Naive thymus-derived CD8-positive, alpha-beta T cell (primary cell): ENCODE measurements at places on chromosomes 1 and 21.

GRCh38 chr1:218433744-218434143 lies 88.6 kb downstream of the TGFB2 start:
- no peak for DNase-seq

GRCh38 chr1:233675893-233676292 lies 62.0 kb downstream of the KCNK1 start:
- no peak for DNase-seq

DNA sequence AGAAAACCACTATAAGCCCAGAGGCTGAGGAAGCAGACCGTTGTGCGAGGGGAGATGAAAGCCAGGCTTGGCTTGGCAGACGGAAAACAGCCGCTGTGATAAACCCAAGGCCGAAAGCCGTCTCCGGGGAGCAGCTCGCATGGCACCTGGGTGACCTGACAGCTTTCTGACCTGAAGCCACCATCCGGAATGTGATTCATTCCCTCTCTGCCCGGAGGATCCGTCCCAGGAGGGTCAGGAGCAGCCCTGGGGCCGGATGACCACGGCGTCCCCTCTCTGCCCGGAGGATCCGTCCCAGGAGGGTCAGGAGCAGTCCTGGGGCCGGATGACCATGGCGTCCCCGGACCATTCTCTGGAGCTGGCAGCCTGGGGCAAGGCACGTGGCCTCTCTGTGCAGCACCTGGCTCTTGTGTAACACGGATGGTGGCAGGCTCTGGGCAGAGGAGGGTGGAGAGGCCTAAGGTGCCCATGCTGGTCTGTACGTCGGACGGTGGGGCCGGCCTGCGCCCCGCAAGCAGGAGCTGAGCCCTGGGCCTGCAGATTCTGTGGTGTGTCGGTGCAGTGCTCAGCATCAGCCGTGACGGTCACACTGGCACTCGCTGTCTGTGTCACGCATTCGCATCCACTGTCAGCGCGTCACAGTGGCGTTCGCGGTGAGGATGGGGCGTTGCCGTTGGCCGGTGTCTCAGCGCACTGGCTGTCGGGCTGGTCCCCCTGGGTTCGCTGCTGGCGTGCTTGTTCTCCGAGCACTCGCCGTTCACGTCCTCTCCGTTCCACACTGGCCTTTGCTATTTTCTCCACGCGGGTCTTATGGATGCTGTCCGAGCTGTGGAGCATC lies 50.3 kb downstream of the SLX9 start:
- no peak for DNase-seq

GRCh38 chr21:46095814-46096595 lies 1.9 kb upstream of the COL6A2 start:
- no peak for DNase-seq

DNA sequence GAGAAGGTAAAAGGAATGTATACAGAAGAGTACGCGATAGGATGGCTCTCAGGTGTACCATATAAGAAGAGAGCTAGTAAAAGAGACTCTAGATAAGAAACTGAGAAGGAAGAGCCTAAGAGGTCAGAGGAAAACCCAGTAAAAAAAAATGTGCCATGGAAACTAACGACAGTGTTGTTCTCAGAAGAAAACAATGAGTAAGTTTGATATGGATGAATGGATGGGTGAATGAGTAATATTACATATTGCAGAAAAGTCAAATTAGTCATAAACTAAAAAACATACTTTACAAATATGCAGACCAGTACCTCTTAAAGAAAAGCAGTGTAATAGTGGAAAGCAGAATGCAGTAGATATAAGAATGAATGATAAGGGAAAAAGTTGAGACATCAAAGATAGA lies 316.2 kb downstream of the HMCN1 start:
- no peak for DNase-seq

DNA sequence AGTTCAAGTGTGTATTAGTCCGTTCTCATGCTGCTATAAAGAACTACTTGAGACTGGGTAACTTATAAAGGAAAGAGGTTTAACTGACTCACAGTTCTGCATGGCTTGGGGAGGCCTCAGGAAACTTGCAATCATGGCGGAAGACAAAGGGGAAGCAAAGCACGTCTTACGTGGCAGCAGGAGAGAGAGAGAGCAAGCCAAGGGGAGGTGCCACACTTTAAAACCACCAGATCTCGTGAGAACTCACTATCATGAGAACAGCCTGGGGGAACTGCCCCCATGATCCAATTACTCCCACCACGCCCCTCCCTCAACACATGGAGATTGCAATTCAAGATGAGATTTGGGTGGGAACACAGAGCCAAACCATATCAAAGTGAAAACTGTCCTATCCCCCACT lies 4.1 kb upstream of the MIS18A start:
- no peak for DNase-seq

DNA sequence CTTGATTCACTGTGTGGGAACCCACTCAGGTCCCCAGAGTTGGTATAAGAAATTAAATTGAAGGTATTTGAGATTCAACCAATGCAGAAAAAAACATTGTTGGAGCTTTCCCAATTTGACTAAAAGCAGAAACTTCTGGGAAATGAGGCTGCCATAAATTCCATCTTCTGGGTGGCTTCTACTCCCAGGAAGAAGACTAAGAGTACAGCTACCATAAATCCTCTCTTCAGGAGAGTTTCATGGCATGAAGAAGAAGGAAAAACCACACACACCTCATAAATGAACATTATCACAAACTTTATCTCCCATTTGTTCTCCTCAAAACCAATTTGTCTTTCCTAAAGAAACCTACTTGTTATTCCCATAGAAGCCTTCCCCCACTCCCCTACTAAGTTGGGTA lies 283.9 kb downstream of the DPYD start:
- no peak for DNase-seq

DNA sequence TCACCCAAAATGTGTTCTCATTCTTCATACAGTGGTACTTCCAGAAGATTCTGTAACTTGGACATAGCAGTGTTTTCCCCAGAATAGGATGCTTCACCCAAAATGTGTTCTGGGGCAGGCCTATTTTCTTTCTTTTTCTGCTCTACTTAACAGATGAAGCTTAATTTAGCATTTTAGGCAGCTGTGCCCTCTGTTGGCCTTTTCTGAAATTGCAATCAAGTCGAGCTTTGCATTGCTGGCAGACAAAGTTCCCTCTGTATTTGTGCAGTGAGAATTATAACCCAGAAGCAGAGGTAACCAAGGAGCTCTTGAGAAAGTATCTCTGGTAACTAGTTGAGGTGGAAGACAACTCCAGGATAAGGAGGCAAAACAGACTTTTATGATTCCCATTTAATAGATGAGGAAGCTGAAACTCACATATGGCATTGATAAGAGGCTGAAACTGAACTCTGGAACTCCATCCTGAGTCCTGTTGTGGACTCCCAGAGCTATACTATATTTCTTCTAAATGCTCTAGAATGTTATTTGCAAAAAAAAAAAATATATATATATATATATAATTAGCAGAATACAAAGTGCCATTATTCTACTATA lies 50.3 kb upstream of the L1TD1 start:
- DNase-seq = no peak
